ENCODE measurements at places on chromosomes 6 and 20. TPM values are rescaled to one million over a fixed set of nuclear protein-coding genes. Genes with fewer than 3 reads are reported as not detected.
A peak's percentile ranks its signal among the peaks of the same experiment; 100 is the strongest.

ME1 gene
- 27.0 TPM for total RNA-seq

ZSCAN12 gene
- 3.1 TPM for total RNA-seq

DNA sequence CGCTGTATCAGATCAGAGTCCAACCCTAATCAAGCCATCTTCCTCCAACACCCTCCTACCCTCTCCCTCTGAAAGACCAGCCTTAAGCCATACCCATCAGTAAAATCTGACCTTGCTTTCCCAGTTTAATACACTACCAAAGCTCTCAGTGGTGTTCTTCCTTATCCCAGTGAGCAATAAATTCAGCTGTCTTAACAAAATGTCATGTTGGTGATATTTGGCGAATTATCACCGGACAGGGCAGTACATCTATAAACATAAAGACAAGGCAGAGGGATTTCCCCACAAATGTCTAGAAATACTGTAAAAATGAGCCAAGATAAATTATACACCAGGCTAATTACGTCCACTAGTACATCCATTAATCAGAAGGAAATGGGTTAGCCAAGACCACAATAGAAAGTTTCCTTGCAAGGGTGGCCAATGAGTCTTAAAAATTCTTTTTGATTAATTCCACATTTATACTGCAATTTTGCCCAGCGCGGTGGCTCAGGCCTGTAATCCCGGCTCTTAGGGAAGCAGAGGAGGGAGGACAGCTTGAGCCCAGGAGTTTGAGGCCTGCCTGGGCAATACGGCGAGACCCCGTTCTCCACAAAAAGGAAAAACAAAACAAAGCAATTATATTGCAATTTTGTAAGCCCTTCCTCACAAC is 905 bp downstream of the RARS2 start:
- no peak for DNase-seq

- no peak for DNase-seq
These were observed 147.9 kb upstream of the TOP1 start for GRCh38 chr20:40880729-40881109.

ZDHHC14 gene
- total RNA-seq: 6.6 TPM

- DNase-seq: no peak
These were observed 18.8 kb downstream of the ZNF217 start for GRCh38 chr20:53574819-53575218.

DNA sequence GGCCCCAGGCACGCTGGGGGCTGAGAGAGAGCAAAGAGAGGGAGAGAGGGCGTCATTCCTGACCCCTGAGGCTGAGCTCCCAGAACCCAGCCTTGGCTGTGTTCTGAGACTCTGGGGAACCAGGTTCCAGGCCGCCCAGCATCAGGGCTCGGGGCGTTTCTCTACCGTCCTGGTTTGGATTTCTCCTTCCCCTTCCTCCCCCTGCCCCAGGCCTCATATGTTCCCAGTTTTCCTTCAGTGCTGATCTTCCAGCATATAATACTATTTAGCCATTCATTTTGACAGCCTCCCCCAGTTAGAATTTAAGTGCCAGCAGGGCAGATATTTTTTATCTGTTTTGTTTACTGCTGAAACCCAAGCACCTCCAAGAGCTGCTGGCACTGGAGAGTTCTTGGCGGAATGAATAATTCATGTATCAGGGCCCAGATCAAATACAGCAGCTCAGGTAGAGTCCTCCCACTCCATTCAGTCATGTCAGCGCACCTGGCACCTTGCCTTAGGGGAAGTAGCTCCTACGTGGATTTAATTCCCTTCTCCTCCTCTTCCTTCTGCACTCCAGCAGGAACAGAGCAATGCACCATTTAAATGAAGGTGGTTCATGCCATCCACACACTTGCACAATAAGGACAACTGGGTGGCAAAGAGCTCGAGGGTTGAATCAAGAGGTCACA is 23.4 kb upstream of the FRMD1 start:
- no peak for DNase-seq

HTR1B gene
- 0.18 TPM for total RNA-seq

CRYBG1 gene
- total RNA-seq: 8.0 TPM

GRCh38 chr20:44622501-44623270 is 28.8 kb downstream of the ADA start:
- DNase-seq: no peak

GRCh38 chr6:7832904-7833750 is 77.5 kb downstream of the TXNDC5 start:
- no peak for DNase-seq

SNTA1 gene
- 14.9 TPM for total RNA-seq

DNA sequence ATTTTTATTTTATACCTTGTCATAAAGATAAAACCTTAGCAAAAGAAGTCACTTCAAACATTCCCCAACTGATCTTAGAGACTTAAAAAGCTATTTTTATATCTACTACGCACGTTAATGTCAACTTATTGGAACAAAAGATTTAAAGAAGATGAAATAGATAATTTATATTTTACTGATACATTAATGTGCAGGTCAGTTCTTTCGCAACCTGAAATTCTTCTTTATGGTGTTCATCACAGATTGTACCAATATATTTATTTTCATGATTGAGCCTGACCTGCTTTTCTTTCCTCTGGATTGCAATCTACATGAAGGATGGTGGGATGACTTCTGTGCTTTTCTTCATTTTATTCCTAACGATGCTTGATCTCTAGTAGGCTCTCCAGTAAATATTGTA is 596.3 kb downstream of the PHF3 start:
- no peak for DNase-seq

DNA sequence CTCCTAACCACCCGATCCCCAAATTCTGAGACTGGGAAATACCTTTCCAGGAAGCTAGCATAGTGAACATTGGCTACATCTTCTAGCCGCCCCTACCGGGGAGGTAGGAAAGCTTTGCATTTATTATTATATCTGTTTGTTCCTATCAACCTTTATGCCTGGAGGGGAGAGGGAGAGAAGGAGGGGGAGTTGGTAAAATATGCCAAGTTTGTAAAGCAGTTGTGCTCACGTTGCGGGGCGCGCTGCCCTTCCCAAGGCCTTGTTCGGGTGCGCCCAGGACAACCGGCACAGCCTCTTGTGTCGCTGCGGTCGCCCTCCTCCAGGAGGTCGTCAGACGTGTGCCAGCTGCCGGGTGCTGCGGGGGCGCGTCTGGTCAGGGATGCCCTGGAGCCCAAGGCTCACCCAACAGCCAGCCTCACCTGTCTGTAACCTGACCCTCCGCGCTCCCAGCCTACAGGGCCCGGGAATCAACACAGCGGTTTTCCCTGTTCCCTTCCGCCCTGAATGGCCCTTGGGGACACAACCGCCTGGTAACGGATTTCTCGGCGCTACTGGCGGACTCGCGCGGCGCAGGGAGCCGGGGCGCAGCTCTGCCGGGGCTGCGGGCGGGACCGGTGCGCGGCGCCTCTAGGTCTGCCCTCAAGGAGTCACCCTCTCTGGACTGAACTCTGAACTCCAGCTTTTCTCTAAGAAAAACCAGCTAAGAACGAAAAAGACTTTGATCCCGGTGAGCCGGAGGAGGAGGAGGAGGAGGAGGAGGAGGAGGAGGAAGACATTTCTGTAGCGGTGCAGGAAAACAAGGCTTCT is 1.1 kb upstream of the OVOL2 start:
- DNase-seq: no peak

DNA sequence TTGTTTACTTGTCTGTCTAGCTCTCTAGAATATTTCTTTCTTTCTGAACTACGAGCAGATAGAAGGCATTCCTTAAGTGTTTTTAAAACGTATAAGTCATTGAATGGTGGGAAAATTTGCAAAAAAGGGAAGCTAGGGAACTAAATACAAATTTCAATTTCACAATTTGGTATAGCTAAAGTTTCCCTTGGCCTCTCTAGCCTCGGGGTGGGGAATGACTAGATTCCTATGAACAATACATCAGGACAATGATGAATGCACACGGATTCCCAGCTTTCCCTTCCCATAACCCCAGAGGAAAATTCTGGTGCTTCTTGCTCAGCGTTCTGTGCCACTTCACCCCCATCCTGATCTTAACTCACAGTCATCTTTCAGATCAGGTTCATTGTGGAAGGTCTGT is 113.3 kb upstream of the ASF1A start:
- no peak for DNase-seq

DNA sequence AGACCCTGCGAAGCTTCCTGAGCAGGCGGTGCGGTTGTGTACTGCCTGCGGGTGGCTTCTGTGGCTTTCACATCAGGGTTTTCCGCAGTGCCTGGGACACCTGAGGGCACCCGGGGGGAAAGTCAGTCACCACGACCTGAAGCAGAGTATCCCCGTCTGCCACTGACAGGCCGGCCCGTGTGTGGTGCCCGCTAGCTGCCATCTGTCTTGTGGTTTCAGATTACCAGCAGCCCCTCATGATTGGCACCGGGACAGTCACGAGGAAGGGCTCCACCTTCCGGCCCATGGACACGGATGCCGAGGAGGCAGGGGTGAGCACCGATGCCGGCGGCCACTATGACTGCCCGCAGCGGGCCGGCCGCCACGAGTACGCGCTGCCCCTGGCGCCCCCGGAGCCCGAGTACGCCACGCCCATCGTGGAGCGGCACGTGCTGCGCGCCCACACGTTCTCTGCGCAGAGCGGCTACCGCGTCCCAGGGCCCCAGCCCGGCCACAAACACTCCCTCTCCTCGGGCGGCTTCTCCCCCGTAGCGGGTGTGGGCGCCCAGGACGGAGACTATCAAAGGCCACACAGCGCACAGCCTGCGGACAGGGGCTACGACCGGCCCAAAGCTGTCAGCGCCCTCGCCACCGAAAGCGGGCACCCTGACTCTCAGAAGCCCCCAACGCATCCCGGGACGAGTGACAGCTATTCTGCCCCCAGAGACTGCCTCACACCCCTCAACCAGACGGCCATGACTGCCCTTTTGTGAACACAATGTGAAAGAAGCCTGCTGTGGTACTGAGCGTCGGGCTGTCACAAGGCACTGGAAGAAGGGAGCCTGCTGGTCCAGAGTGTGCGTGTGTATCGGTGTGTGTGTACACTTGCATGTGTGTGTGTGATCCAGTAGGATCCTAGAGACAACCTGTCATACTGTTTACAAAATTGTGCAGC is 54.4 kb downstream of the GOPC start:
- DNase-seq: no peak

DNA sequence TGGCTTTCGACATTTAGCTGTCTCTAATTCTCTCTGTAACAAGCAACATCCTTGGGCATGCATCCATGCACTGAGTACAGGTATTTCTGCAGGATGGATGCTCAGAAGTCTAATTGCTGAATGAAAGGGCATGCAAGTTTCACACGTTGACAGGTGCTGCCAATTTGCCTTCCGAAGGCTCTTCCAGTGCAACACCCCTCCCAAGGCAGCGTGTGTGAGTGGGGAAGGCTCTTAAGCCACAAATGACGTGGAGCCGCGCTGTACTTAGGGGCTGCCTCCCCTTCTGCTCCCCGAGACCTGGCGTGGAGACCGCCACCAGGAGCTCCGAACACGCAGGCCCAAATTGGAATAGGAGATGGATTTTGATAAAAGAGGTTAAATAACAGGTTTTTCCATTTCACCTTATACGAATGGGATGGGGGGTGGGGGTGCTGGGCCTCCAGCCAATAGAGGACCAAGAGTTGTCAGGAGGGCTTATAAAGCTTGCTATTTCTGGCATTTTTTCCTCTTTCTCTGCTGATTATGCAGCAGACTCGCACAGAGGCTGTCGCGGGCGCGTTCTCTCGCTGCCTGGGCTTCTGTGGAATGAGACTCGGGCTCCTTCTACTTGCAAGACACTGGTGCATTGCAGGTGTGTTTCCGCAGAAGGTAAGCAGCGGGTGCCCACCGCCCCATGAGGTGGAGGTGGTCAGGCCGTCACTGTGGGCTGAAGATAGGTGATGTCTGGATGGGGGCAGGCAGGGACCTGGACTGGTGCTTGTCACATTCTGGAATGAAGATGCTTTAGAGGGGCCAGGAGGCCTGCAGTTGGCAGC is 30.9 kb downstream of the TOX2 start:
- no peak for DNase-seq

DNA sequence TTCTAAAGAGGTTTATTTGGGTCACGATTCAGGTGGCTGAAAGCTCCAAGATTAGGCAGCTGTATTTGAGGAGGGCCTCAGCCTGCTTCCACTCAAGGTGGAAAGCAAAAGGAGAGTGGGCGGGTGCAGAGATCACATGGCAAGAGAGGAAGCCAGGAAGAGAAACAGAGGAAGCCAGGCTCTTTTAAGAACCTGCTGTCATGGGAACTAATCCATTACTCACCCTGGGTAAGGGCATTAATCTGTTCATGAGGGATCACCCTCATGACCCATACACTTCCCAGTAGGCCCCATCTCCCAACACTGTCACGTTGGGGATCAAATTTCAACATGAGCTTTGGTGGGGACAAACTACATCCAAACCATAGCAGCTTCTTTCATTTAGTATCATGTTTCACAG is 53.9 kb downstream of the DHX35 start:
- DNase-seq: no peak

DNA sequence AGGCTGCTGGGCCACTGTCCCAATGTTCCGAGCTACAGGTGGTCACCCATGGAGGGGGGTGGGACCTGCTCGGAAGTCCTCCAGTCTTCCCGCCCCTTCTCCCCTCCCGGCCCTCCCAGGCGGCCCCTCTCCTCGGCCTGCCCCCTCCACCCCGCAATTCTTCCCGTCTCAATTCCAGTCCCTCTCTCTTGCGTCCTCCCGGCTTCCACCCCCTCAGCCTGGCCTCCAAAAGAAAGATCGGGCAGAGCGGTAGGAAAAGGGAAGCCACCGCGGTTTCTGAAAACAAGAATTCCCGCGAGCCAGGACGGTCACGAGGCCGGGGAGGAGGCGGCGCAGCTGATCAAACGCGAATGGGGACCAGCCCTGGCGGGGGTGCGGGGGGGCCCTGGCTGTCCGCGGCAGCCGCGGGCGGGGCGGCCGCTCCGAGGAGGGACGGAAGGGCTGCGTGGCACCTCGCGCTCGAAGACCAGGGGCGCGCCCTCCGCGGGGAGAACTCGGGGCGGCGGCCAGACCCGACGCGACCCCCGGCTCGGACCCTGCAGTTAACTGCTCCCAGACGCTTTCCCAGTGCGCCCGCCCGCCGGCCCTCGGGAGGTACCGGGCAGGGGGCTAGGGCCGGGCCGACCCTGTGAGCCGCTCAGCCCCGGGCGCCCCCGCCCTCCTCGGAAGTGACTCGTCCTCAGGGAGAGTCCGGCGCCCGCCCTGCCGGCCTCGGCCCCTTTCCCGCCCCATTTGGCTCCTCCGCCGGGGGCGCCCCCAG is 1.0 kb downstream of the PXDC1 start:
- peak; percentile 76 for DNase-seq

GRCh38 chr6:157236040-157236725 is 87.1 kb downstream of the TMEM242 start:
- DNase-seq: no peak

- DNase-seq: no peak
These were observed 518.0 kb downstream of the CD109 start for GRCh38 chr6:74213995-74214394.

- no peak for DNase-seq
These were observed 59.0 kb downstream of the SLC23A2 start for GRCh38 chr20:4942331-4942730.

OR2J3 gene
- not detected for total RNA-seq

TMEM217 gene
- total RNA-seq: 1.1 TPM

ANGPT4 gene
- total RNA-seq: not detected
